ENCODE measurements at places on chromosomes 5 and 9.

- DNase-seq: no peak
Measured at GRCh38 chr9:117938086-117938485, 233.9 kb downstream of the TLR4 start.

DNA sequence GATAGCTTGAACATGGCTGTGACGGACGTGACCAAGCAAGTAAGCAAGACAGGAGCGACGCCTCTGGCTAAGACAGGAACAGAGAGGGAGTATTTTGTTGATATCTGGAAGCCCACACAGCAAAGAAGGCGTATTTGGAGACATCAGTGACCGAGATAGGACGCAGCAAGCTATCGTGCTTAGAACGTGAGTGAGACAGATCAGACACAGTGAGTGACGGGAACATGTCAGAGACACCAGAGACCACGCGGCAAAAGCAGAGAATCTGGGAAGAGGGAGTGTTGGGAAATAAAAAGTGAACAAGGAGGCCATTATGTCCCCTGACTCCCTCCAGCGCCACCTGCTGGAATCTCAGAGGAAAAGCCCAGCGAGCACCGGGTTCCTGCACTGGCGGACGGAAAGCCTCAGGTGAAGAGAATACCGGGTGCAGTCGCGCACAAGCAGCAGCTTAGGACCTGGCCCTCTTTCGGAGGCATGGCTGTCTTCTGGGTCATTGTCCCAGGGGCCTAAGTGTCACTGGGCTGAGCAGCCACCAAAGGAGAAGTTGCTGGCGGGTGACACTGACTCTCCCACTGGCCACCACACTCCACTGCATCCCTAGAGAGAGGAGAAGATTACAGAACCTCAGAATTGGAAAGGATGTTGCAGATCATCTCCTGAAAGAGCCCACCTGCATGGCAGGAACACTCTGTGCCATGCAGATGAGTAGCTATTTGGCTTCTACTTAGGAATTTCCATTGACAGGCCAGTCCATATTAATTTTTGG lies 99.1 kb downstream of the FBXO38 start:
- no peak for DNase-seq

DNA sequence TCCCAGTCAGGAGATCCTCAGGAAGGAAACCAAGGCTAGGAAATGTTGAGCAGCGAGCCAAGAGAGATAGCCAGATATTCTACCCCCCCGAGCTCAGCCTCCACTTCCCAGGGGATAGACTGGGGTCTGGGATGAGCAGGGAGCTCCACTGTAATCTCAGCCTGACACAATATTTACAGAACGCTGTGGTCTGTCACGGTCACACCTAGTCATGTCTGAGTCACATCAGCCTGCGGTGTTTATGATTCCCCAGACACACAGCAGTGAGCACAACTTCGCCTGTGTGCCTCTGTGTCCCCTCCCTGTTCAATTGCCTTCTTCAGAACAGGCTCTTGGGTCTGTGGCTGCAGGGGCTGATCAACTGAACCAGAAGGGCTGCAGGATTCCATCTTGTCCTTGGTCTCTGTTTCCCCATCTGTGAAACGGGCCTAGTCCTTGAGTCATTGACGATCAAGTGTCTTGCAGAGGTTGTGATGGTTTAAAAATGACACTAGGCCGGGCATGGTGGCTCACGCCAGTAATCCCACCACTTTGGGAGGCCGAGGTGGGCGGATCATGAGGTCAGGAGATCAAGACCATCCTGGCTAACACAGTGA lies 8.6 kb upstream of the PRRX2 start:
- DNase-seq: no peak

GRCh38 chr9:97819735-97820134 lies 33.3 kb upstream of the FOXE1 start:
- DNase-seq: no peak

DNA sequence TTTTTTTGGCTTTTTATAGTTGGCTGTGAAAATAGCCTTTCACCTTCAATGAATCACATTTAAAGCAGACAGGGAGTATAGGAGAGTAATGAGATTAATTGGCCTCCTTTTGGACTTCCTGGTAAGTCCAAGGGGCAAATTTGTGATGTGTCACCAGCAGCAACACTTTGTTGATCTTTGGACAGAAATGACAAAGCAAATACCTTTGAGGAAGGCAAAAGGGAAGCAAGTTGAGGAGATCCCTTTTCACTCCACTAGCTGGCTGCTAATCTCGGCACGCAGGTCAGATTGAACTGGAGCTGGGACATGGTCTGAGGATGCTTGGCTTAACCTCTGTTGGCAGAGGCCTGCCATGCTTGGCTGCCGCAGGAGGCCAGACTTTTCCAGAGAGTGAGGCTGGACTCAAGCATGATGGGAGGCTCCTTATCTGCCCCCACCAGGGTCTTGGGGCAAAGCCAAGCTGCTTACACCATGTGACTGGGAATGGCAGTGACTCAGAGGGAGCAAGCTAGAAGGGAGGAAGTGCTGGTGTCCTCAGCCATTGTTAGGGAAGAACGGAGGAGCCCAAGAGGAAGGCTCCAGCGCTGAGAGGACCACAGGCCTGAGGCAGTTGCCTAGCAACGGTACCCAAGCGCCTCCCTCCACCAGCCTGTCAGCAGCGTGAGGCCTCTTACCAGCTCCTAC lies 174.5 kb upstream of the MAP1B start:
- DNase-seq: no peak

DNA sequence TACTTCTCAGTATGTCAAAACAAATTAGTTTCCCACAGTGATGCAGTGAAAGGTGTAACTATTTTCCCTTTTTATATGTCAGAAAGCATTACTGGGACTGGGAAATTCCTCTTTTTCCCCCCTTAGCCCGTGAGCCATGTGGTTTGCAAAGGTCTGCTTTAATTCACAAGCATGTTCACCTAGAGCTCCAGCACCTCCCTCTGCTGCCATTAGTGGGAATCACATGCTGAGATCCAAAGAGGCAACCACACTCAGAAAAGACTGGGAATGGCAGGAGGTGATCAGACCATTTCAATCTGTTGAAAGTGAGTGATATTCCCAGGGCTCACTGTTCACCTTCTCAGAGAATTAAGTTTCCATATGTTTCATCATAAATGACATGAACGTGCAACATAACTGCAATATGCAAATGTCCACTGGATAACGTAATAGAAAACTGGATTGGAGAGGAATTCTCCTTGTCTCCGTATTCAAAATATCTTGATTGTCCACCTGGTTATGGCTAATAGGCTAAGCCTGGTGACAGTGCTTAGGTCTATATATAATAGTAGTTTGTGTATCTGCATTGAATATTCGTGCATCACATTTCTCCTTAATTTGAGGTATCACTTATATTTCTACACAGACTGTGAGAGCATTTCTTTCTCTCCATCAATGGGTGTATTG lies 703.5 kb upstream of the WWC1 start:
- no peak for DNase-seq

DNA sequence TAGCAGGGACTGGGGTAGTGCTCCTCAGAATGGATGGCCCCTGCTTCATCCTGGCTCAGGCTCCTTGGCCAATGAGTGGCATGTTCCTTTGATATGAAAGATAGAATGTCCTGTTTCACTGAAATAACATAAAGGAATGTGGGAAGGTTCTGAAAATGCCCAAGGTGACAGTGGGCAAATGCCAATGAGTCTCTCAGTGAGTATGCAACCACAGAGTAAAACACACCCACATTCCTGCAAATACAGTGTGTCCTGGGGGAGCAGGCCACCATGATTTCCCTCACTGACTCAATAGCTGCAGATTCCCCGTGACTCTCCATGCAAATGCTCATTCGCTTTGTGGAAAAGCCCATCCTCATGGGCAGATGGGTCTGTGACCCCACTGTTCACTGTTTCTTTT lies 36.4 kb downstream of the ZNF366 start:
- no peak for DNase-seq

GRCh38 chr5:25295067-25295466 lies 650.3 kb upstream of the CDH10 start:
- DNase-seq: no peak

GRCh38 chr9:109316207-109316640 lies 4.6 kb downstream of the EPB41L4B start:
- peak; percentile 9 for DNase-seq

- DNase-seq: peak; percentile 40
Measured at GRCh38 chr5:176543428-176544182, 5.5 kb upstream of the CDHR2 start.

DNA sequence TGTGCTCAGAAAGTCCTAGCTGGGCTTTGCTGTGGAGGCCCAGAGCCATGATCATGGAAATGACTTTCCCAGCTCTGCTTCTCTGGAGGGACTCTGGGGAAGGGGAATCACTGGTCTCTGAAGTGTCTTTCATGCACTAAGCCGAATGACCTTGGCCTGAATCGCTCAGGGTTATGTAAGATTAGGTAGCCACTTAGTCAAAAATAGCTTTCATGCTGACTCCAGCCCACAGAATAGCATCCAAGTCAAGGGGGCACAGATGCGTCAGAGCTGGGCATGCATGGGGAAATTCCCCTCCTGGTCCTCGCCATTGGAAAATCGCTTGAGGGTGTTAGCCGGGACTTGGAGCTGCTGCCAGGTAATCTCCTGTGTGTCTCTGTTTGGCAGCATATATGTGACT lies 36.1 kb upstream of the PPARGC1B start:
- no peak for DNase-seq

DNA sequence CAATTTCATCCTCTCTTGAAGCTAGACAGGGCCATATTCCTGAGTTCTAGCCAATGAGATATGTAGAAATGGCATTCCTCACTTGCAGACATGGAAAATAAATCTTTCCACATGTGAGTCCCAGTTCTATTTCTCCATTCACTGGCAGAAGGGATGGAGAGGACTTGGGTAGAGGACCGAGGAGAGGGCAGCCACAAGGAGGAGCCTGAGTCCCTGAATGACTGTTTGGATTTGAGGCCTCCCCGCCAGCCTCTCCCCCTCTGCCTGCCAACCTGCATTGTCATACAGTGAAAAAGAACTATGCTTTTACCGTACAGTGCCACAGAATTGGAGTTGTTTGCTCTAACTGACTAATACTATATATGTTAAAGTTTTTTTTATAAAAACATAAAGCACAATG lies 583.0 kb upstream of the WWC1 start:
- no peak for DNase-seq

DNA sequence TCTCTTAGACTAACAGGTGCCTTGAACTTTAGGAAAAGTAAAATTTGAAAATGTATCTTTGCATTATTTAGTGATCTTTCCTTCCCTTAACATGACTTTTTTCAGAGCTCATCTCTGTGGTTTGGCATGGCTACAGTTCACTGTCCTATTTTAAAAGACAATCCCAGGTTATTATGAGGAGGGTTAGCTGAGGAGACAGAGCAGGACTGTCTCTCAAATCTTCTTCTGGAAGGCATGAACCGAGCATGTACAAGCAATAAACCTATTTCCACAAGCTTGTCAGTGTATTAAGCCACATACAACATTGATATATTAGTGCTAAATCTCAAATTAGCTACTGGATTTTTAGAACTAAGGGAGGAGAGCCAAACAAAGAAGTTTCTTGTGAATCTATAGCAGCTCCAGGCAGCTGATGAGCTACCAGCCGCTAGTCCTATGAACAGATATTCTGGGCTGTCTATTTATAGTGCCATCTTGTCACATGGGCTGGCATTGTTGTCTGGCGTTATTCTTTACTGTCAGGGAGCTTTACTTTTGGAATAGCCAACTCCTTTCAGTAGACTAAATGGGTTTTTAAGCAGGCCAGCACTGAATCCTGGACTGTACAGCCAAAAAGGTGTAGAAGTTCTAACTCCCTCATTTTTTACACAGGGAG lies 171.2 kb upstream of the ACTBL2 start:
- DNase-seq: peak; percentile 23

DNA sequence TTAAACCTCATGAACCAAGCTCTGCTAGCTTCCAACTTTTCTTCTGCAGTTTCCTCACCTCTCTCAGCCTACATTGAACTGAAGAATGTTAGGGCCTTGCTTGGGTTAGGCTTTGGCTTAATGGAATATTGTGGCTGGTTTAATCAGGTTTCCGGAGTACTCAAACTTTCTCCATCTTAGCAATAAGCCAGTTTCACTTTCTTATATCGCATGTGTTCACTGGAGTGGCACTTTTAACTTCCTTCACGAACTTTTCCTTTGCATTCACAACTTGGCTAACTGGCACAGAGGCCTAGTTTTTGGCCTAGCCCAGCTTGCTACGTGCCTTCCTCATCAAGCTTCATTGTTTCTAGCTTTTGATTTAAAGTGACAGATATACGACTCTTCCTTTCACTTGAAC lies 81.0 kb upstream of the MAST4 start:
- no peak for DNase-seq

DNA sequence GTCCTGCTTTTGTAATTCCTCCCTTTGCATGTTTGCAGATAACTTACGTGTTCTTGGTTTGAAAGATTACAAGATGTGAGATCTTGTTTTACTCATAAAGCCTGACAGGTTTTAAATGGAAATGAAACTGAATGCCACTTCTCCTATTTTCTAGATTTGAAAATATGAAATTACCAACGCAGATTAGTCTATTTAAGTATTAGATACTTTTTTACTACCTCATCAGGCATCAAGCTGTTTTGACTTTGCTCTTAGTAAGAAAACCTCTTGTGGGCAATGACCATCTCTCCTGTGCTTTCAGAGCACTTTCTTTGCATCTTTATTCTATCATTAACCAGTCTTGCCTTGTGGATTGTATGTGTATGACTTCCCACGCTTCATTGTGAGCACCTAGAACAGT lies 3.5 kb downstream of the DMXL1 start:
- no peak for DNase-seq

DNA sequence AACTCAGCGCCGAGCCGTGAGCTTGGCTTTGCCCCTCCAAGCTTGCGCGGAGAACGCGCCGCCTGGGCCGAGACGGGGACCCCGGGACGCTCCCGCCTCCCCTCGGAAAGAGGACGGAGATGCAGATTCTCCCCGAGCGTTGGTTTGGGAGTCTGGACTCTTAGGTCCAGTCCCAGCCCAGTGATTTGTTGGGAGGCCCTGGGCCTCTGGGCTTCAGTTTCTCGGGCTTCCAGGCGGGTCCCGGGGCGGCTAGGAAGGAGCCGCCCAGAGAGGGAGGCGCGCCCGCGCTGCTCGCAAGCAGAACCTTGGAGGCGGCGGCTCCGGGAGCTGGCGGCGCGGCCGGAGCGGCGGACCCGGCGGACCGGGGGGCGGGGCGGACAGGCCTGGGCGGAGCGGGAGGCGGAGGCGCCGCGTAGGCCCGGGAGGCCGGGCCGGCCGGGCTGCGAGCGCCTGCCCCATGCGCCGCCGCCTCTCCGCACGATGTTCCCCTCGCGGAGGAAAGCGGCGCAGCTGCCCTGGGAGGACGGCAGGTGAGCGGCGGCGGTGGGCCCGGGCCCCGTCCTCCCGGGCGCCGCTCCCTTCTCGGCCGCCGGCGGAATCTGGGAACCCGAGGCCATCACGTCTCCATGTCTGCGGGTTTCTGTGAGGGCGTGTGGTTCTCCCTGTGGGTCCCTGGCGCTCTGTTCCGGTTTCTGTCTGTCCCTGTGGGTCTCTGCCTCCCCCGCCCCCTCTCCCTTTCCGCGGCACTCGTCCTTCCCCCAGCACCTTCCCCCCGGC lies at the start of gene B4GALT7:
B4GALT7 (plus strand) TSS at position 402 of the 777 bp plus-strand sequence; CDS start at position 481, 79 bp downstream.
- peak; percentile 84 for DNase-seq

- no peak for DNase-seq
Measured at GRCh38 chr5:177194268-177194667, 60.7 kb downstream of the NSD1 start.

DNA sequence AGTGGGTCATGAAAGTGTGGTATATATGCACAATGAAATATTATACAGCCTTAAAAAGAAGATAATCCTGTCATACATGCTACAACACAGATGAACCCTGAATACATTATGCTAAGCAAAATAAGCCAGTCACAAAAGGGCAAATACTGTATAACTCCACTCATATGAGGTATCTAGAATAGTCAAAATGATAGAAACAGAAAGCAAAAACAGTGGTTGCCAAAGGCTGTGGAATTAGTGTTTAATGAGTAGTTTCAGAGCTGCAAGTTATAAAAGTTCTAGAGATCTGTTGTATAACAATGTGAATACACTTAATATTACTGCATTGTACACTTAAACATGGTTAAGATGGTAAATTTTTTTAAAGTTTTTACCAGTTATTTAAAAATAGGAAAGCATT lies 135.0 kb downstream of the OXCT1 start:
- DNase-seq: no peak

Measured in caudate nucleus (tissue), 63 donors.